ENCODE measurements at places on chromosomes 2 and 18. TPM values are rescaled to one million over a fixed set of nuclear protein-coding genes. Genes with fewer than 3 reads are reported as not detected.

DNA sequence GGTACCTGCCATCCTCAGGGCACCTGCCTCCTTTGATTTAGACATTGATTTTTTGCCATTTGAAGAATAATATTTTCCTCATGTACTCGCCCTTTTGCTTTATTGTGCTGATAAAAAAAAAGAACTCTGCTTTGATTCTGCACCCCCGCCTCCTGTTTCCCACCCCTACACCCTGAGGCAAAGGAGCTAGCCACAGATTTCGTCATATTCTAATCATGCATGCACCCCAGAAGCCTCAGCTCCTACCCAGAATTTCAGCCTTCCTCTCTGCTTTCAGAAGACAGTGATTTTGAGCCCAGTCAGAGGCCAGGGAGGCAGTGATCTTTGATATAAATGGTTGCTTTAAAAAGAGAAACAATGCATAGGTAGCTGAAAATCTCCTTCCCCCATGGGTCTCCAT is 329.0 kb downstream of the PTPRM start:
- no peak for DNase-seq

- no peak for DNase-seq
Measured at GRCh38 chr2:217033186-217033585, 173.3 kb upstream of the TNP1 start.

Gene NAT8
- polyA plus RNA-seq = not detected

GRCh38 chr2:144356402-144356801 is 163.5 kb downstream of the ZEB2 start:
- DNase-seq = no peak

- DNase-seq = no peak
Measured at GRCh38 chr18:424668-425067, 75.8 kb downstream of the COLEC12 start.

- no peak for DNase-seq
Measured at GRCh38 chr2:53098696-53099078, 668.9 kb upstream of the CHAC2 start.

GRCh38 chr2:232375164-232375563 is 3.4 kb upstream of the ALPP start:
- no peak for DNase-seq

- peak; percentile 16 for DNase-seq
Measured at GRCh38 chr2:70035344-70035844, 51.9 kb upstream of the PCBP1 start.

DNA sequence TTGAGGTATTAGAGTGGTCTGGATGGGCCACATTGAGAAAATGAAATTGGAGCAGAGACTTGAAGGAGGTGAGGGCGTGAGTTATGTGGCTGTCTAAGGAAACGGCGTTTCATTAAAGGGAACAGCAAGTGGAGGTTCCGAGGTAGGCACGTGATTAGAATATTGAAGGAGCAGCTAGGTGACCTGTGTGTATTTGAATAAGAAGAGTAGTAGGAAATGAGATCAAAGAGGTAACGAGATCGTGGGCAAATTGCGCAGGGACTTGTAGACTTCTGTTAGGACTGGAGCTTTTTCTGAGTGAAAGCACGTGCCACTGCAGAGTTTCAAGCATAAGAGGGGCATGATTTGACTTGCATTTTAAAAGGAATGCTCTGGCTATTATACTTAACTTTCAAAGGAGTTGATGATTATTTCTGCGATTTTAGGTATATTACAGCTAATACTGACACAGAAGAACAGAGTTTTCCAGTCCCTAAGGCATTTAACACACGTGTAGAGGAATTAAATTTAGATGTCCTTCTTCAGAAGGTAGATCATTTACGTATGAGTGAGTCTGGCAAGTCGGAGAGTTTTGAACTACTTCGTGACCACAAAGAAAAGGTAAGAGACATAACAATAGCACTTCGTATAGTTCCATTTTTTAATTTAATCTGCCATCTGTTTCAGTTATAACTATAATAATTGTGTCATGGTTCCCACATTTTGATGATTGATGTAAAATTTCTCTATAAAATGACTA is 48.7 kb downstream of the RMDN2 start:
- DNase-seq = no peak

Gene MARCO
- not detected for polyA plus RNA-seq

DNA sequence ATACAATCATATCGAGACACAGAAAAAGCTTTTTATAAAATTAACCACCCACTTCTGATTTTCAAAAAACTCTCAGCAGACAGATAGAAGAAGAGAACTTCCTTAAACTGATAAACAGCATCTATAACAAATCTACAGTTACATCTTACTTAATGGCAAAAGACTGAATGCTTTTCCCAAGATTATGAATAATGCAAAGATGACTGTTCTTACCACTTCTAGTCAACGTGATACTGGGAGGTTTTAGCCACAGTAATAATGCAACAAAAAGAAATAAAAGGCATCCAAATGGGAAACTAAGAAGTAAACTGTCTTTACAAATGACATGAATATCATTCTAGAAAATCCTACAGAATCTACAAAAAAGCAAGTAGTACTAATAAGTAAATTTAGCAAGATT is 58.0 kb upstream of the TMEM247 start:
- no peak for DNase-seq

Gene ST6GAL2
- not detected for polyA plus RNA-seq

All from BJ (cell line).